Activated CD4-positive, alpha-beta T cell treated with anti-CD3 and anti-CD28 coated beads, Interleukin-2, amount 50 U/mL, for 48 hours (primary cell): ENCODE measurements at places on chromosomes 3 and 15.
A peak's percentile ranks its signal among the peaks of the same experiment; 100 is the strongest.

GRCh38 chr15:31550211-31550977, 223.8 kb downstream of the KLF13 start:
- no peak for DNase-seq

GRCh38 chr3:78881501-78881900, 886.3 kb downstream of the ROBO1 start:
- no peak for DNase-seq

- no peak for DNase-seq
Measured at GRCh38 chr3:64053581-64053980, 30.3 kb upstream of the PSMD6 start.

DNA sequence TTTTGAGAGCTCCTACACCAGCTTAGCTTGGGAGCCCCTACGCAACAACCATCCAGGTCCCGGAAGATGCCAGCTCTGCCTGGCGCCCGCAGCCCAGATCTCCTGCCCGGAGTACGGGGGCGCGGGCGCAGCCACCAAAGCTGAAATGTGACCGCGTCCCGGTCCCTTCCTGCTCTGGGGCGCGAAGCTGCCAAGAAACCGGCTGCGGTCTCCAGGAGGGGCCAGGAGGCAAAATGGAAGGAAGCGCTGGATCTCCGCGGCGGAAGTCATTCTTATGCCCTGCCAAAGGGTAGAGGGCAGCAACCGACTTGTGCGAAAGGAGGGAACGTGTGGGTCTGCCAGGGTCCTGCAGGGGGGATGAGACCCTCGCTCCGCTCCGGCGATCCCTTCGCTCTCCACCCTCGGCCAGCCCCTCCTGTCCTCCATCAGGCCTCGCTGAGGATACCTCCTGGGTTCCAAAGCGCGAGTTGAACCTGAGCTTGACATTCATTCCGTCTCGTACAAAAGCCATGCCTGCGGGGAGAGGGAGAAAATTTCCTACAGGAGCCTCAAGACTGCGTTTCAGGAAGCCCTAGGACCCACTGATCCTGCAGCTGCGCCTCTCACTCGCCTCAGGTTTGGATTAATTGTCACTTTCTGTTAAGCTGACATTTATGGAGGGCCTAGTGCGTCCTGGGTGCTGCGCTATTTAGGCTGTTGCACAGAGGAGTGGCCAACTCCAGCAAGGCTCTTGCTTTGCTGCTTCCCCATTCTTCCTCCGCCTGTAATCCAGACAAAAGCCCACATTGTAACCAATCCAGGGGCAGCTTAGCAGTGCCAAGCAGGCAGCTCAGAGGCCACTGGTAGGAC, 98.3 kb upstream of the VGLL3 start:
- peak; percentile 7 for DNase-seq

GRCh38 chr3:187265461-187265955, 26.0 kb downstream of the MASP1 start:
- DNase-seq, result no peak
